ENCODE measurements at places on chromosomes 3 and 15.
A peak's percentile ranks its signal among the peaks of the same experiment; 100 is the strongest.

DNA sequence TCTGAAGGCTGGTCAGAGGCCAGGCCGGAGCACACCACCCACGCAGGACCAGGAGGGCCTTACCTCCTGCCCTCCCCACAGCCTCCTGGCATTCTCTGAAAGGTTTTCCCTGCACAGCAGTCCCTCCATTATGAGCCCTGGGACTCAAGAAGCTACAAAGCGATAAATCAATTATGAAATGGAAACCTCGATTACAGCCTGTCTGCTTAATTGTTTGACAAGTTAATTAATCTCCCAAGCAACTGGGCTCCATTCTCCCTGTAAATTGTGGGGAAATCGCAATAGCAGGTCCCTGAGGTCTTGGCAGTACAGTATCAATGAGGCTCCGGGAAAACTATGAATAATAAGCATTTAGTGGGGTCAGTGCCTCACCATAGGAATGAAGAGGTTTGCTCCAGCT is 683.5 kb downstream of the NTRK3 start:
- DNase-seq = no peak

DNA sequence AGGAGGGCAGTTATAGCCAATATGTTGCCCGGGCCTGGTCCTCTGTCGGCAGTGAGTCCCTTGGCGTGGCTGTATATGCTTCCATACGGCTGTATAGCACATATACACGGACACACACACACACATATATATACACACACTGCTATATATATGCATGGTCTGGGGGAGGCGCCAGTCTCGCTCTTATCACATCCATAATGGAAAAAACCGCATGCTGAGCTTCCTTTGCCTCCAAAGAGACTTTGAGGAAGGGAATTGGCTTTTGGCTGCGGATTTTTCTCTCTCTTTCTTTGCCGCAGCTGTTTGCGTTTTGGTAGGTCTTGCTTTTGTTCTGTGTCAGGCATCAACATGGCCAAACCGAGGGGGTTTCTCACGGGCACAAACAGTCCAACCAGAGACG is 11.3 kb upstream of the TMEM115 start:
- DNase-seq = no peak

- DNase-seq = no peak
These were observed 42.4 kb downstream of the MAP2K1 start for GRCh38 chr15:66429117-66429516.

DNA sequence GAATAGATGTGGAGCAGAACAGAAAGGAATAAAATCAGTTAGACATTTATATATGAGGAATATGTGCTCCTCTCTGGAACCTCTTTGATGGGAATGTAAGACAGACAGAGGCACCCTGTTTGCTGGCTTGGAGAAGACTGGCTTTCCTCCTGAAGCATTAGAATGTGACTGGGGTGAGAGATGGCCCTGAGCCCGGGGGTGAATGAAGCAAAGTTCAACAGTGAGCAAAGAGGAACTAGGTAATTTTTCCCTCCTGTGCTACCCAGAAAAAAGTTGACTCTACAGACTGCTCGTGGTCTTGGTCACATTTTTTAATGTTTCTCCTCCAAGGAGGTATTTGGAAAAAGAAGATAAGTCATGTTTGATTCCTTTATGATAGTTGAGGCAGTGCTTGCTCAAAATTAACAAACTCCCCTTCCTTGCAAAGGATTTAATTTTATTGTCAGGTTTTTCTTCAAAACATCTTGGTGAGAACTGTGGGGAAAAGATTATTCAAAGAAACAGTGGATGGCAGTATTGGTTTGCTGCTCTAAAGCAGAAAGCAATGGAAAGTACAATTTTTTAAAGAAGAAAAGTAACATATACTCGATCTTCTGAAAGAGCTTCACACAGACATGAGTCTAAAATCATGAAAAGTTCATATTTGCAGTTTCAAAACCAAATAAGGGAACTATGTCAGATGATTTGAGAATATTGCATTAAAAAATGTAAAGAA is 370.4 kb upstream of the CDIN1 start:
- no peak for DNase-seq

GRCh38 chr3:61820306-61820992 is 259.1 kb downstream of the PTPRG start:
- DNase-seq = no peak

GRCh38 chr3:178195824-178196223 is 340.4 kb upstream of the KCNMB2 start:
- DNase-seq = no peak

GRCh38 chr3:150077107-150077506 is 106.4 kb upstream of the PFN2 start:
- no peak for DNase-seq

GRCh38 chr3:13462822-13463221 is 17.3 kb upstream of the HDAC11 start:
- DNase-seq = no peak

DNA sequence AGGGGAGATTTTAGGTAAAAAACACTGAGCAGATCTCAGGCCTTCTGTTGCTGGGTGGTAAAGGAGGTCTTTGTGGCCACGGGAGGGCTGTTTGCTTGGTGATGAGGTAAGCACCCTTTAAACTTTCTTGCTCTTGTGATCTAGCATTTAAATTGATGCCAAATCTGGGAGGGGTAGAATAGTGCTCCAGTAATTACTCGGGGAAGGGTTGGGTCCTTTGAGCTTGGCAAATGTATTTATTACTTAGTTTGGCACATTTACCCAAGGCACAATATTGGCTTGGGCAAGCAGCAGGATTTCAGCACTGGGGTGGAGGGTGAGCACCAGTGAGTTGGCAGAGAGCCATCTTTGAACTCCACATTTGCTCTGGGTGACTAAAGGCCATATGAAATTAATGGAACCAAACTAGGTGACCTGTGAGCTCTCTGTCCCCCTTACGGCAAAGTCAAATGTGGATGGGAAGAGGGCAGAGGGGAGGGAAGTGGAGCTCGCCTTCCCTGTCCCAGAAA is 185.9 kb upstream of the ONECUT1 start:
- DNase-seq = no peak

DNA sequence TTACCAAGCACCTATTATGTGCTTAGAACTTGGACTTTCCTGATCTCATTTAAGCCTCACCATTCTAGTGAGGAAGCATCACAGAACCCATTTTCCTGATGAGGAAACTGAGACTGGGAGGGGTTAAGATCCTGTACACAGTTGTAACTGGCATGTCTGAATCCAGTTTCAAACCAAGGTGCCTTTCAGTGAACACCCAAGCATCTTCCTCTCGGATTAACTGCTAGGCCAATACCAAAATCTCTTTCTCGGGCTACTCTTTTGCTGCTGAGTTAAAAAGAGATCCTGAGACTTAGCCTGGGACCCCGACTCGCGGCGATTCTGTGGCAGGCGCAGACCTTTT is 578 bp upstream of the CEMIP start:
- no peak for DNase-seq

DNA sequence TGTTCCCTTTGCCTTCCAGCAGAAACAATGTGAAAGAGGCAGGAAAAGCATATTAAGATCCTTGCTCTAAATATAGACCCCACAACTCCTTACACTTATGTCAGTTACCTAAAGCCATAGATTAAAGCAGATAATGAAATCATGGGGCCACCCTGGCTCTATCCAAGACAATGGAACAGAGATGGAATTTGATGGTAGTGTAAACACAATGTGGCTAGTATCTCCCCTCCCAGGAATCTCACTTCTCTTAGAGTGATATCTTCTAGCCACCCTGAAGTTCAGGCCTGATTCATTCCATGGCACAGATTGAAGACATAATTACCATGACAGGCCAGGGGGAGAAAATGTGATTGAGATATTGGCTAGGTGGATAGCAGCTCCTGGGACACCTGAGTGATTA is 32.6 kb downstream of the GALNT15 start:
- no peak for DNase-seq

- DNase-seq = peak; percentile 67
These were observed 37.3 kb downstream of the ANP32A start for GRCh38 chr15:68783226-68784058.

- peak; percentile 2 for DNase-seq
These were observed 336.2 kb downstream of the ERC2 start for GRCh38 chr3:56131974-56132590.

GRCh38 chr3:179069762-179070390 is 1.7 kb downstream of the ZMAT3 start:
- DNase-seq = no peak

- no peak for DNase-seq
These were observed 55.8 kb downstream of the SUMF1 start for GRCh38 chr3:4411236-4411635.

DNA sequence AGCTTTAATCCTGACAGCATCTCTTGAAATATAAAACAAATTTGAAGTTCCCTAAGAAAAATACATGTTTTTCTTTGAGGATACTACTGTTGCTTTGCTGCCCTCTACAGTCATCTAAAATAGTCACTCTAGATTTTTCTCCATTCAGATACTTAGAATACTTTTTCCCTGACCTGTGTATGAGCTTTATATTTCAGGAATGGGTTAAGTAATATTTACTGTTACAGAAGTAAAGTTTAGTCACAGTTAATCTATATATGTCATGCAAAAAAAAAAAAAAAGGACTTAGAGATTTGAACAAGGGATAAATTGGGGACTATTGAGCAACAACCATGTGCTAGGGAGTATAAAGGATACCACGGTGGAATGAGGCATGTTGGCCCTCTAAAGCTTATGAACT is 8.8 kb downstream of the NECTIN3 start:
- no peak for DNase-seq

DNA sequence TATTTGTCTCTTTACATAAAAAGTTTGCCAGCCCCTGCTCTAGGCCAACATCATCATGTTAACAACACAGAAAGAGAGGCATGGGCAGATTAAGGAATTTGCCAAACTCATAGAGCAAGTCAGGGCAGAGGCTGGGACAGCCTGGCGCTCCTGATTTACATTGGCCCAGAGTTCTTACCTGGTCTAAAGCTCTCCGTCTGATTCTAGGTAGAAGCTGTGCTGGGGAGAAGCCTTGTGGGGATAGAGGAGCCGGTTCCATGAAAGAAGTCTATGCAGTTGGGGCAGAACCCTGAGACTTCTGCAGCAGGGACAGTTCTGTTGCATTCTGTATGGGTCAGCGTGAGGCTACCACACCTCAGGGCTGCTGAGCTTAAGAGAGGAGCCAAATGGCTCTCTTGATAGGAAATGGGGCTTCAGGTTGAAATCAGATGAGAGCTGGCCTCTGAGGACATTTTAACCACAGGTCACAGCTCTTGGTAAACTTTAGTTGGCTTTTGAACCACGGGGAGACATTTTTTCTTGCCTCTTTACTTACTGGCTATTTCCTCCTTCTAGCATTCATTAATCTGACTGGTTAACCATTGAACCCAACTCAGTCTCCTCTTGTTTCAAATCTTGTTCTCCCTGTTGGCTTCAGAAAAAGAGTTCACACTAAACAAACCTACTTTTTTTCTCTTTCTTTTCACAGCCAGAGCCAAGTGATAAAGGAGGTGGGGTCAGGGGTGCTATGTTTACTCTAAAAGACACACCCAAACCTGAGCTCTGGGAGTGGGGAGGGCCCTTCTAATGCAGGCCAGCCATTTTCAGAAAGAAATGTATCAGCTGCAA is 250.7 kb downstream of the OPA1 start:
- no peak for DNase-seq

DNA sequence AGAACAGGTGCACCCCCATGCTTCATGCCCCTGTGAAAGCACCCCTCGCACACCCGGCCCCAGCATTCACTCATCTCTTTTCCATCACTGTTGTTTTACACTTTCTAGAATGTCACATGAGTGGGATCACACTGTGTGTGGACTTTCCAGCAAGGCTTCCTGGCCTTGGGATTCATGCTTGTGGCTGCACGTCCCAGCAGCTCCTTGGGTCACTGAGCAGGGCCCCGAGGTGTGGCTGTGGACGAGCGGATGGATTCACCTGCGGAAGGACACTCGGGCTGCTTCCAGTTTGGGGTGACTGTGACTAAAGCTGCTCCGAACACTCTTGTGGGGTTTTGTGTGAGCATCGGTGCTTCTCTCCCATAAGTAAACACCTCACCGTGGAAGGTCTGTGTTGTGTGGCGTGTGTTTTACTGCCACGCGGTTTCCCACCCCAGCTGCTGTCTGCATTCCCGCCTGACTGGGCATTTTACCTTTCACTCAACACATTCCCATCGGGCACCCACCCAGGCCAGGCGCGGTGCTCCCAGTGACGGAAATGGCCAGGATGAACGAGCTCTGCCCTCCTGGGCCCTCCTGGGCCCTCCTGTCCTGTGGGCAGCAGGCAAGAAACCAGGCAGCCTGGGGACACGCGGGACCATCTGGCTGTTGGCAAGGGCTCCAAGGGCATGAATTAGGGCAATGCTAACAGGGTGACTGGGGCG is 41.4 kb downstream of the DNAJB8 start:
- DNase-seq = no peak

GRCh38 chr3:96319166-96319565 is 495.2 kb upstream of the EPHA6 start:
- no peak for DNase-seq

DNA sequence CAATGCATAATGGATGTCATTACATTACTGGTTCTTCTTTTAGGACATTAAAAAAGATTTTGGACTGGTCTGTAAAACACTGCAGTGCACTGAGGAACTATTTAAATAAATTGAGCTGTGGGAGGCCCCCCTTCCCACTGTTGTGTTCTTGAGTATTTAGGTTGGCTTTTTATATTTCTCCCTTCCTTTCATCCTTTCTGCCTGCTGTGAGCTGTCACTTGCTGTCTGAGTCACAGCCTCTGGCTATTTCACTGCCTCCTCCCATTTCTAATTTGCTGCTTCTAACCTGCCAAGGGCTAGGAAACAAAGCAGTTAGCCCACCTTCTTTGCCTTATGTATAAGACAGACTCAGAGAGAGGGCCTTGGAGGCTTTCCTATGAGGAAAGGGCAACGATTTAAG is 89.0 kb upstream of the FNDC3B start:
- no peak for DNase-seq

DNA sequence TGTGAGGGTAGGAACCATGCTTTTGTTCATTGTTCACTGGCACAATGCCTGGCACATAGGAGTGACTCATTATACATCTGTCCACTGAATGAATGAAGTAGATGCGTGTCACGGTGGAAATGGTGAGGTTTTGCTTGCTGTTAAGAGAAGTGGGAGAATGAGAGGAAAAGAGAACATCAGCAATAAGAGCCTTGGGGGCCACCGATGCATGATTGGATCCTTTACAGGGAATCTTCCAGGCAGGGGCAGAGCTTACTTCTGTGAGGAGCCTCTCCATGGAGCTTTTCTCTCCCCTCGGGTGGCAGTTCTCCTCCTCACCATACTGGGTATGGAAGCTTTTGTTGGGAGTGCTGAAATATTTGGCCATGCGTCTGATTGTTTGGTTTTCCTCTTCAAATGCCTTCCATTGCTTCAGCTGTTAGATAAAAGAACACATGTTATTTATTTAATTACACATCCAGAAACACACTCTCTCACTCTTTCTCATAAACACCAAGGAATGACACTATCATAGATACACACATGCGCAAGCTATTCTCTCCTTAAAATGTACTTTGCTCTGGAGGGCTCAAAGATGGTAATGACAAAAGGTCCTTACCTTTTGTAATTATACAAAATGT is 78.9 kb upstream of the GSK3B start:
- DNase-seq = no peak

Data from activated naive CD8-positive, alpha-beta T cell treated with anti-CD3 and anti-CD28 coated beads, Interleukin-2, amount 50 U/mL, for 24 hours (primary cell).